Suprapubic skin (tissue), 4 donors: ENCODE measurements at places on chromosomes 1 and 21. TPM values are rescaled to one million over a fixed set of nuclear protein-coding genes. Genes with fewer than 3 reads are reported as not detected.

- no peaks in the 10 kb centered on the region for H3K36me3 ChIP-seq
- no peak overlapping the region for H3K27ac ChIP-seq
- no peak for DNase-seq
- no peaks in the 10 kb centered on the region for H3K27me3 ChIP-seq
- no peak overlapping the region for H3K4me3 ChIP-seq
Observed at GRCh38 chr21:21028275-21028820, 30.1 kb downstream of the NCAM2 start.

TRAPPC10 gene
- total RNA-seq = 38.6 TPM

ELAPOR1 gene
- 27.4 TPM for total RNA-seq

DNA sequence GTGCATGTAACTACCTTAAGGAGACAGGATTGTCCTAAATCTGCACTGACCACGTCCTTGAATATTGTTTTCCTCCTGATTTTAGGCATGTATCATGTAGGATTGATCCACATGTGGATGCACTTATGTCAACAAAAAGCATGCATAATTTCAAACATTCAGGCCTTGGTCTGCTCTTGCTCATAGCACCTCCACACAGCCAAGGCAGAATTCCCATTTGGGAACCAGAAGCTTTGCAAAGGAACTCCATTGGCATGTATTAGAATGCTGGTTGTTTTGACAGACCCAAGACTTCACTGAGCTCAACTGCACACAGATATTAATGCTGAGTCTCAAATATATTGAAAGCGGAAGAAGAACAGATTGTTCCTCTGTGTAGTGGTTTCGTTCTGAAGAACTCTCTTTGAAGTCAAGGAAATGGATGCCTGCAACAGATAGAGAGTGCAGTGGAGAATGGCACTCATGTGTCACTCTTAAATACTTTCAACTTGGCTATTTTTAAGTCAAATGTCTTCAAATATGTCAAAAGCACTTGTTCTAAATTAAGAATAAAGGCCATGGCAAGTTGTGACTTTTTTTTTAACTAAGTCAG, 387.6 kb downstream of the LTN1 start:
- H3K4me1 ChIP-seq = no peaks in the 10 kb centered on the region
- no peaks in the 10 kb centered on the region for H3K36me3 ChIP-seq
- no peak overlapping the region for H3K4me3 ChIP-seq
- no peak overlapping the region for H3K27ac ChIP-seq
- no peaks in the 10 kb centered on the region for H3K27me3 ChIP-seq

DNA sequence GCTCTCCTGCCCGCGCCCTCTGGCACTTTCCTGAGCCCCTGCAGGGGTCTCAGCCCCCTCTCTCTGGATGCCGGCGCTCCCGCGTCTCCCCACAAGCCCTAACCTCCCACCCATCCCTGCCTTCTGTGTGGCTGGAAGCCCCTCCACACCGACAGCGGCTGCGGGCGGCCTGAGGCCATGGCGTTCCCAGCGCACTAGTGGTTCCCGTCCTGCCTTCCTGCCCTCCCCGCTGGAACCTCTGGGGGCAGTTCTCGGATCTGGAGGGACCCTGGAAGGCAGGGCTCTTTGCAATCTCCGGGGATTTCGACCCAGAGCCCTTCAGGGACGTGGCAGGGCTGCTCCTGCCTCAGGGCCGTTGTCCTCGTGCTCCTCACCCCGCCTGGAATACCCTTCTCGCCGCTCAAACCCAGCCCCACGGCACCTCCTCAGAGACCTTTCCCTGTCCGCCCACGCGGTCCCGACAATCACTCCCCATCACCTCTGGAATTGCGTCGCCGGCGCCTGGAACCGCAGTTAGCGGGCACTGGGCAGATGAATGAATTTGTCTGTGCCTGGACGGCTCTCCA, 493 bp upstream of the ESPN start:
- no peak overlapping the region for H3K27ac ChIP-seq
- H3K27me3 ChIP-seq = peaks cover 98% of the 10 kb centered on the region
- peak overlapping the region; percentile 48 for H3K4me3 ChIP-seq

DNA sequence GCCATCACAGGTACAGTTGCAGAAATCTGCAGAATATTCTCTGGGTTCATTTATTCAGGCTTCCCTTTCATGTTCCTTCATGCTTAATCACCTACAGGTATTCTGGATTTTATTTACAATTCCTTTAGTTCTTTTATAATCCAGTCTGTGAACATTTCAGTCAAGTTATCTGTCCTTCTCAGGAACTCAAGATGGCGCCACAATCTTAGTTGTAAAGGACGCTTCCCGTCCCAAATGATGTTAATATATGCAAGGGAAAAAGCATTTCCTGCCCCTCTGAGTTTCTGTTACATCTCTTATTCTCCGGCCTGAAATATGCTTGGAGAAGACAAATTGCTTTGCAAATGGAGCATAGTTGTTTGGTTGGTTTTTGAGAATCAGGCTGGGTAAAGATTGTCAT, 19.3 kb downstream of the F3 start:
- H3K4me3 ChIP-seq = no peak overlapping the region
- H3K36me3 ChIP-seq = peaks cover 3% of the 10 kb centered on the region
- DNase-seq = no peak
- no peak overlapping the region for H3K27ac ChIP-seq

DNA sequence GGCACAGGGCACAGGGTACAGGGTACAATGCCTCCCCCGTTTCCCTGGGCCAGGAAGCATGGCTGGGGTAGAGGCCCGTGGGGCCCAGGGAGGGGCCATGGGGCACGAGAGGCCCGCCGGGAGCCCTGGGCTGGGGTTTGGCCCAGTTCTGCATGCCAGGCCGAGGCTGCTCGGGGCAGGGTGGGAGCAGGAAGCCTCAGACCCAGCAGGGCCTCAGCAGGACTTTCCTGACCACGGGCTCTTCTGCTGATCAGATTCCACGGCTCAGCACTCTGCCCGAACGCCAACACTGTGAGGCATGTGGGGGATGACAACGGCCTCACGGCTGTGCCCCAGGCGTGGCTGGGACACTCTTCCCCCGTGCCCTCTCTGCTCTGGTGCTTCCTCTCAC, 104.3 kb downstream of the NPHP4 start:
- no peaks in the 10 kb centered on the region for H3K4me1 ChIP-seq
- H3K4me3 ChIP-seq = no peak overlapping the region
- no peak overlapping the region for H3K27ac ChIP-seq

LINGO4 gene
- 0.38 TPM for total RNA-seq

DNA sequence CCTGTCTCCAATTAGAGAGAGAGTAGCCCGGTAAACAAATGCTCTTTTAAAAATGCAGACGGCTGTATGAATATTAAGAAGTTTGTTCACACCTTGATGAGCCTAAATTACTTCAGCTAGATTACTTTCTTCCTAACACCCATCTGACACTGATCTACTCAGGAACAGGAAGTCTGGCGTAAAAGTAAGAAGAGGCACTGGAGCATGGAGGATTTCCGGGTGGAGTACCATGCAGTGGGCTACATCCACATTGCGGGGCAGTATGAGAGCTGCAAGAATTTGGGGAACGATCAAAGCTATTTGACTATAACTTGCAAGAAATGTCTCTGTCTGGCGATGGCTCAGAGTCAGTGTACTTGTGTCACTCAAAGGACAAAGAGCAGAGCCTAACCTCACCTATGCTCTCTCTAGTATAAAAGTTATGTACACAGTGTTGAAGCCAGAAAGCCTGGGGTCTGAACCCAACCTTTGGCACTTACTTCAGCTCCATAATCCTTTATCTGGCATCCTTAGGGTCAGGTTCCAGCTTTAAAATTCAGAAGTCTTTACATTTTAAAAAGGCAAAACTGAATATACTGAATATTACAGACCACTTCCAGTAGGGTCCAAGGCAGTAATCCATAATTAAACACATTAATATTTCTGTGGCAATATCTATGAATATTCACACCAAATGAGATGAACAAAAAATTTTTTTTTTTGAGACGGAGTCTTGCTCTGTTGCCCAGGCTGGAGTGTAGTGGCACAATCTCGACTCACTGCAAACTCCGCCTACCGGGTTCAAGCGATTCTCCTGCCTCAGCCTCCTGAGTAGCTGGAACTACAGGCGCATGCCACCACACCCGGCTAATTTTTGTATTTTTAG, 7.9 kb upstream of the GNPAT start:
- no peak overlapping the region for H3K27ac ChIP-seq
- peaks cover 3% of the 10 kb centered on the region for H3K4me1 ChIP-seq
- H3K36me3 ChIP-seq = peaks cover 45% of the 10 kb centered on the region
- H3K27me3 ChIP-seq = no peaks in the 10 kb centered on the region
- H3K4me3 ChIP-seq = no peak overlapping the region

DNA sequence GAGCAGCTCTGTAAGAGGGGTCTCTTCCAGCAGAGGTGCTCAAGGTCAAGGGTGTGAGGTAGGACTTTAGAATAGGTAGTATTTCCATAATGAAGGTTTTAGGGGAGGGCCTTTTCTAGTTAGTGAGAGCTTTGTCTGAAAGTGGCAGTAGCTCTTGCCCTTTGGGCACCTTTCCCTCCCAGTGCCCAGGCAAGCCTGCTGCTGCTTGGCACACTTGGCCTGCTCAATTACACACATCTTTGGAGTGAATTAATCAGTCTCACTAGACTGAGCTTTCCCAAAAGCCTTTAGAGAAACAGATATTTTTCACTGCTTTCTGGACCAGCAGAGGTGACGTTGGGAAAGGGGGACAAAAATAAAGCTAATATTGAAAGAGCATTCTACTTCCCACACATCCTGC, 48.0 kb downstream of the MAB21L3 start:
- no peaks in the 10 kb centered on the region for H3K27me3 ChIP-seq
- H3K4me3 ChIP-seq = no peak overlapping the region
- H3K4me1 ChIP-seq = peaks cover 6% of the 10 kb centered on the region
- no peaks in the 10 kb centered on the region for H3K36me3 ChIP-seq
- no peak overlapping the region for H3K27ac ChIP-seq

GRCh38 chr1:167416506-167416905, 101.8 kb downstream of the CD247 start:
- no peaks in the 10 kb centered on the region for H3K4me1 ChIP-seq
- H3K4me3 ChIP-seq = no peak overlapping the region
- no peaks in the 10 kb centered on the region for H3K27me3 ChIP-seq
- no peak overlapping the region for H3K27ac ChIP-seq
- no peak for DNase-seq

- H3K36me3 ChIP-seq = peaks cover 8% of the 10 kb centered on the region
- no peak for DNase-seq
- H3K4me1 ChIP-seq = peaks cover 38% of the 10 kb centered on the region
- peak overlapping the region; percentile 47 for H3K4me3 ChIP-seq
- no peaks in the 10 kb centered on the region for H3K27me3 ChIP-seq
Observed at GRCh38 chr1:182603646-182604174, 479 bp downstream of the RGS16 start.

GRCh38 chr1:84731519-84731918, 41.3 kb upstream of the SSX2IP start:
- H3K27ac ChIP-seq = no peak overlapping the region
- no peak overlapping the region for H3K4me3 ChIP-seq
- no peaks in the 10 kb centered on the region for H3K36me3 ChIP-seq
- no peak for DNase-seq

EXO1 gene
- total RNA-seq = 1.6 TPM

DNA sequence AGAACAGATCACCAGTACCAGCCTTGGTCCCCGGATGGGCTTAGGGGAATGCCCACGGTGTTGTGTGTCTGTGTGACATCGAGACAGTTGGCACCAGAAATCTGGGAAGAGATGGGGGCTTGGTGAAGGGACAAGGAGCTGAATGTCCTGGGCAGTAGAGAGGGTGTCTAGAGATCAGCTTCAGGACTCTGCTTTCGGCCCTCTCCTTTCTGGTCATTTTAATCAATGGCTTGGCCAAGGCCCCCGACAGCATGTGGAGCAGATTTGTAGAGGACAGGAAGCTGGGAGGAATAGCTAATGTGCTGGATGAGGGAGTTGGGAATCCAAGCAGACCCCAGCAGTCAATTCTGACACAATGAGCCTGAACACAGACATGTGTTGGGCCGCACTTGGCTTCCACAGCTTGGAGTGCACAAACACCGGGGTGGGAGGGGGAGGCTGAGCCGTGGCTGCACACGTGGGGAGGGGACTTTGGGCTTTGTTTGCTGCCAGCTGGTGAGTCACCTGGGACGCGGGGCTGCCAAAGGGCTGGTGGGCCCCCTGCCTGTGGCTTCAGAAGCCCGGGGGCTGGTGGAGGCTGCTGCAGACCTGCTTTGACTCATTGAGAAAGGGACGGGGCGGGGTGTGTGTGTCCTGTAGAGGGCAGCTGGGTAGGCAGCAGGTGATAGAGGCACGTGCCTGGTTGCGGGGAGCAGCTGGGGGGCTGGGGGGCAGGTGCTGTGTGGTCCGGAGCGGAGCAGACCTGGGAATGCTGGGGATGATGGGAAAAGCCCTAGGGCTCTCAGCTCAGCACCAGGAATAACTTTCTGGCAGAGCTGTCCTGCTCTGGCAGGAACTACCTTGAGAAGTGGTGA, 20.9 kb downstream of the SLC1A7 start:
- H3K36me3 ChIP-seq = no peaks in the 10 kb centered on the region
- no peak overlapping the region for H3K4me3 ChIP-seq
- H3K4me1 ChIP-seq = peaks cover 34% of the 10 kb centered on the region
- H3K27me3 ChIP-seq = no peaks in the 10 kb centered on the region
